ENCODE measurements at places on chromosomes 1 and 21.

GRCh38 chr1:245276445-245276844 is 121.7 kb downstream of the KIF26B start:
- DNase-seq, result no peak

- DNase-seq, result no peak
Observed at GRCh38 chr1:6873298-6874015, 88.2 kb downstream of the CAMTA1 start.

GRCh38 chr1:28449904-28450303 is 55.9 kb upstream of the RCC1 start:
- no peak for DNase-seq

GRCh38 chr1:67393240-67393639 is 37.0 kb downstream of the SERBP1 start:
- no peak for DNase-seq

GRCh38 chr1:71037829-71038620 is 9.6 kb downstream of the PTGER3 start:
- DNase-seq, result no peak

DNA sequence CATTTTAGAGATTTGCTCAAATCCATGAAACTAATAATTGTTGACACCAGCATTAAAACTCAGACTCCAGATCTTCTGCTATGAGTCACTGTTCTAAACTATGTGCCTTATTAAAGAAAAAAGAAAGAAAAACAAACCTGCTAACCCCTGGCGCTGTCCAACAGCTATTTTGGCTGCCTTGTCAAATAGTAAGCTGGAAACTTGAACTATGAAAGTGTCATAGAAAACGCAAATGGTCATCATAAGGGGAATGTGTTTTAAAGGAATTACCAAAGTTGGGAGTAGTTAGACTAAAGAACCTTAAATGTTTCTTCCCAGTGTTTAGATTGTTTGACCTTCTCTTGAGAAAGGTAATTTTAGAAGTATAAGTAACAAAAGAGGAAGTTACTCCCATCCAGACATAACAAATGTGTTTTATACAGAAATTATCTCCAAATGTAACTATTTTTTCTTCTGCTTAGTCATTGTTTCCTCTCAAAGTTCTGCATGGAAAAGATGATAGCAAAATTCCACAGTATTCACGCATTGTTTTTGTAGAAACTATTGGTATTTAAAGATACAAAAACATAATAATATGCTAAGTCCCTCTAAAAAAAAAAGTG is 272.4 kb downstream of the TPR start:
- no peak for DNase-seq

GRCh38 chr1:1127551-1128451 is 11.9 kb upstream of the C1orf159 start:
- no peak for DNase-seq

GRCh38 chr1:61724506-61724812 is 482 bp downstream of the TM2D1 start:
- DNase-seq, result no peak

DNA sequence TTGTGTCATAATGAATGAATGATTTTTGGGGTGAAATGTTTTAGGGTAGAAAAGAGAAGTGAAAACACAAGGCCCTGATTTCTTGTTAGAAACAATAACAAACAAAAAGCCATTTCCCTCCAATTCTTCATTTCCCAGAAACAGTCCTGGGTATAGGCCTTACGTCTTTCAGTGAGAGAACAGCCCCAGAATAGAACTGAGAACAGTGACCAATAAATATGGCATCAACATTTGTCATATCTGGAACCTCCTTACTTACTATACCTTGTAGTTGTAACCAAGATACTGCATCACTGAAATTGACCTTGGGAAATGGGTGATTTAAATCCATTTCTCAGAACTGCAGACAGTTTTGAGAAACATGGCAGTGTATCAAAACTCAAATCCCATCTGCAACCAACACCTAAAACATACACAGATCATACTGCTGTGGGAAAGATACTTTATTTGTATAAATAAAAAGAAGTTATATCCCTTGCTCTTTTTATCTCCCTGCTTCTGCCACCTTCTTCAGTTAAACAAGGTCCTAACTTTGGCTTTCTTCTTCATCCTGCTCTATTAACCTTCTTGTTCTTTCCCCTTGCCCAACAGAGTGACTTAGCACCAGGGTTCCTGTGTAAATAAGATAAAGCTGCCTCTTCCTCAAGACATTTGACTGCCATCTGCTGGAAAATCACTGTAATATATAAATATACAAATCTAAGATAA is 19.5 kb downstream of the XKR8 start:
- DNase-seq, result no peak

DNA sequence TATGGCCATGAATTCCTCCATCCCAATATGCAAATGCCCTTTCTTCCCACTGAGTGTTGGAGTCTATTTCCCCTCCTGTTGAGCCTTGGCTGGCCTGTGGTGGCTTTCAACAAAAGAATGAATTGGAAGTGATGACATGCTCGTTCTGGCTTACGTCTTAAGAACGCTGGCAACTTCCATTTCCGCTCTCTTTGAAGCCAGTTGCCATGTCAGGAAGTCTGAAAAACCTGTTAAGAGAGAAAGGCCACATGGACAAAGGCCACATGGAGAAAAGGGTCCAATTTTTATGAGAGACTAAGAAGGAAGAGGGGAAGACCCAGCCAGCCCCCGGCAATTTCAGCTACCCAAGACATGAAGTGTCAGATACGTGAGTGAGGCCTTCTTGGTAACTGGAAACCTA is 45.6 kb upstream of the GADD45A start:
- no peak for DNase-seq

DNA sequence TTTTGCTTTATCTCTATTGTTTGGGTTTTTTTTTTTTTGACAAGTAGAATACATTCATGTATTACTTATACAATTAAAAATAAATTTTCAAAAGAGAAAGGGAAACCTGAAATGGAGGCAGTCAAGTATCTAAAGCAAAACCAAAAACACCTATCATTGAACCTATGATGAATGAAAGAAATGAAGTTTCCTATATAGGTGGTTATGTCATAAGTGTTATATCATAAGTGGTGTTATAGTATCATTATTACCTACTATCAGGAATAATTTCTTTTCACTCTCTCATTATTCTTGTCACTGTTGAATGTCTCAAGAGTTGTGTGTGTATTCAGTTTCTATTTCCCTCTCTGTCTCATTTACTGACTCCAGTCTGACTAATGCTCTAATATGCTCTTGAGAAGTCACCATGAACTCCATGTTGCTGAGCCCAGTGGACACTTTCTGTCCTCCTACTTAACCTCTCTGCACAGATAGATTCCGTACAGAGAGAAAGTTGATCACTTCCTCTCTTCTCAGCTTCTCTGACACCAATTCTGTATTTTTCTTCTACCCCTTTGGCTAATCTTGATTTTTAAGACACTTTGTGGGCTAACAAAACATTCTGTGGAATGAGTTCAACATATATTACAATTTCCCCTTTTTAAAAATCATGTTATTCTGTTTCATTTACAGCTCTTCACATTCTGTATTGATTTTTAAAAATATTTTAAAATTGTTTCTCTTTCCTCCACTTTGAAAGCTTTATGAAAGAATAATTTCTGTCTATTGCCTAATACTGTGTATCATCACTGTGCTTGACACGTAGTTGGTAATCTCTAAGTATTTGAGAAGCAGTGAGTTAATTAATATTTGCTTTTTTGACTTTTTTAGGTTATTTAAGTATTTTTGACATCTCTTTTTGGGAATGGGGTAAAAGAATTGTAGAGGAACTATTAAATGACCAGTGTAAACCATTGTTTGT is 50.1 kb downstream of the RASAL2 start:
- no peak for DNase-seq

- peak; percentile 77 for DNase-seq
Observed at GRCh38 chr1:89429062-89429461, 65.2 kb downstream of the GBP6 start.

GRCh38 chr1:217586586-217586985 is 44.3 kb downstream of the GPATCH2 start:
- DNase-seq, result no peak

GRCh38 chr1:162625679-162626078 is 6.6 kb upstream of the DDR2 start:
- DNase-seq, result no peak

GRCh38 chr1:200999667-201000066 is 23.8 kb downstream of the KIF21B start:
- no peak for DNase-seq

DNA sequence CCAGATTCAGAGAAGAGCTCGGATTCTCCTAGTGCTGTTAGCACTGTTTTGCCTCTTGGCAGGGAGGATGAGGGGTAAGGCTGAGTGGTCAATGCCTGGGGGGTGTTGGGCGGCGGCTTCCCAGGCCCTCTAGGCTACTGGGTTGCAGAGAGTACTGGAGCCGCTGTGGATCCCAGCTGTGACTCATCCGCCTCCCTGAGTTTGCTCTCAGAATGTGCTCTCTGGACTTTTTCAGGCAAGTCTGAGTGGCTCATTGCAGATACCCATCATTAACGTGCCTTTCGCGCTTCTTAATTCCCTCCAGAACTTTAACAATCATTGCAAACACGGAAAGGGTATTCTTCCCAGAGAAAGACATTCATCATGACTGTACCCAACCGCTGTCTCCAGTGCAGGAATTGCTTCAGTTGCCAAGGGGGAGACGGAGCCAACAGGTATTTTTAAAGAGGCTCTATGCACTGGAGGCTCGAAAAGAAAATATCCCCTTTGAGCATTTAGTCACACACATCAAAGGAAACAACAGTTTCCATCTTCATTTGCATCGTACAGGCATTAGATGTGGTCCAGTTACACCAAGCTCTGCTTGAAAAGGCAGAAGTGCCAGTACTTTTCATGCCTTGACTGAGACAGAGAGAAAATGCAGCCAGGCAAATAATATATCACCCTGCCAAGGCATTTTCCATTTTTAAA is 14.4 kb upstream of the CAMTA1 start:
- DNase-seq, result peak; percentile 26

- DNase-seq, result no peak
Observed at GRCh38 chr1:3405974-3406867, 48.2 kb upstream of the ARHGEF16 start.

DNA sequence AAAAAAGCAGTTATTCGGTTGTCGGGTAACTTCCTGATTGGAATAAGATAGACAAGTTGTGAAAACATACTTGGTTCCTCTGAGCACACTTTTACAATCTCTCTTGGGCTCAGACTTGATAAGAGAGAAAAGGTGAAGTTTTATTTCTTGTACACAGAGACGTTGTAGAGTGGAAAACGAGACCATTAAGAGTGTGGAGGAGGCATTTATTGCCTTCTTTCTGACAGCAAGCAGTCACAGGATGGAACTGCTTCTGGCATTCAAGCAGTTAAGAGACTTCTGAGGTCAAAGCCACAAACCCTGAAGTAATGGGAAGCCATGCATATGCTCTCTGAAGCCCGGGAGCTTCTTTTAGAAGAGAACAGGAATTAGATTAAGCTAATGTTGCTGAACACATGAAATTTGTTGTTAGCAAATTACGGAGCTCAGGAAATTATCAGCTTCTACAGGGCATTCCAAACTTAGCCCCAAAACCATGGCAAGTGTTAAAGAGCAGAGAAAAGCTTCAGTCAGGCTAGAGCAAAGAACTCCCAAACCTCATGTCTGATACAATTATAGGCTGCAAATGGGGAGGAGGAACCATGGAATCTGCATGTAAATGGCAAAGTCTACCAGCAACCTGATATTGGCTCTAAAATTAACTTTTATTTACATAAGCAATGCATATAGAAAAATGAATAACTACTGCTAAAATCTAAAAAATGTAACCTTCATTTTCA is 26.0 kb downstream of the S1PR1 start:
- no peak for DNase-seq

DNA sequence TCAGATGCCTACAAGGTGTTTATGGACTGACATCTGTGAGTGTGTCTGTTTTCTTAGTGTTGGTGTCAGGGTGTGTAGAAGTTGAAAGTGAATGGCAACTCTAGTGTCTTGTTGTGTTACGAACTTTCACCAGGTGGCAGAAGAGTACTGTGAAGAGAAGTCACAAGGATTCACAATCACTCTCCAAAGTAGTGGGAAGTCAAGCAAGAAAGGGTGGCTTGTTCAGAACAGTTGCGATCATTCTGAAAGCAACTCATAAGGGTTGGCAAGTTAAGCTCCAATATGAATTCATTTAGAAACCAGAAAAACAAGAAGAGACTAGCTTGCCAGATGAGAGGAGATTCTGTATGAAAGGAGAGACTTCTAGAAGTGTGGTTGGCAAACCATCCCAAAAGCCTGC is 86.1 kb downstream of the FASLG start:
- no peak for DNase-seq

DNA sequence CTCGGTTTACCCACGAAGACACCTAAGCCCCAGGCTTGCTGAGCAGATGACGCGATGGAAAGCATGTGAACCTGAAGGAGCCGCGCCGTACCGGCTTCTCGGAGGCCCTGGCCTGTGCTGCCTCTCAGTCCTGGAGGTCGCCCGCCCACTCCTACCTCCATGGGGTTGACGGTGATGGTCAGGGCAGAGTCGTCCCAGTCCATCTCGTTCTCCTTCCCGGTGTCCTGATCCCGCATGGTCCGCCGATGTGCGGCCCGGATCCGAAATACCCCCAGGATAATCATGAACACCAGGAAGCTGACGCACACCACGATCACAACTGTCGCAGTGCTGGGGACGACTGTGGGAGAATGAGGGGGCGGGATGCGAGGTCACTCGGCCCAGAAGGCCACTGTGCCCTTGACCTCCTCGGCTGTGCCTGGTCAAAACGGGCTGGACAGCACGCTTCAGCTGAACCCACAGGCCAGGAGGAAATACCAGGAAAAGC is 79.6 kb downstream of the PIK3CD start:
- no peak for DNase-seq

DNA sequence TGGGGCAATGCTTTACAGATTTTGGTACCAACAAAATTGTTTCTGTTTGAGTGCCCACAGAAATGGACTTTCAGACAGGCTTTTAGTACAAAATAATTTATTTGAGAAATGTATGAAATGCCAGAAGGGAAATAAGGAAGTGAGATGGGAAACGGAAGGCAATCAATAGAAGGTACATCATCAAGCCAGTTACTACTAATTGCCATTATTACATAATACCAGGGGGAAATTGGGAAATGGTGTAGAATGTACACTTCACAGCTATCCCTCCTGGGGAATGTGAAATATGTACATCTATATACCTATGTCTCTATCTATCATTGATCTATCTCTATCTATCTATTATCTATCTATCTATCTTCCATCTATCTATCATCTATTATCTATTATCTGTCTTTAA is 264.6 kb upstream of the B3GALT2 start:
- DNase-seq, result no peak

GRCh38 chr1:225572422-225572821 is 80.5 kb downstream of the ENAH start:
- no peak for DNase-seq

- no peak for DNase-seq
Observed at GRCh38 chr1:54380290-54380882, 25.8 kb downstream of the SSBP3 start.

GRCh38 chr21:38067086-38067739 is 151.0 kb upstream of the KCNJ6 start:
- DNase-seq, result no peak

DNA sequence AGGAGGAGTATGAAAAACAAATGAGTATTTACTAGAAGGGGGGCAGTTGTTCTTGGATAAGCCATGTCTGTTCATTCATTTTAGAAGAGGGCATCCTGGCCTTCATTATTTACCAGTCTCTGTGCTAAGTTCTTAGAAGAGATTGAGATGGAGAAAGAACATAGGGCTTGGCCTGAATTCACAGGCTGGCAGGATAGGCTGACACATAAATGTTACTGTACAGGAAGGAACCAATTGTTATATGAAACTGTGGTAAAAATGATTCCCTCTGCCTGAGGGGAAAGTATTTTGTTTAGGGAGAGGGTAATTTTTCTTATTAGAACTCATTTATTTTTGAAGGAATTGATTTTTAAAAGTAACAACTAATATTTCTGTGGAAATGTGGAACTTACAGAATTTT is 99.5 kb downstream of the MAN1A2 start:
- no peak for DNase-seq

GRCh38 chr1:75152092-75152491 is 17.9 kb downstream of the LHX8 start:
- DNase-seq, result no peak

Data from thyroid gland (tissue), 4 donors.